ENCODE measurements at places on chromosomes 3 and 15.
A peak's percentile ranks its signal among the peaks of the same experiment; 100 is the strongest.

GRCh38 chr15:93298901-93299300 is 209.9 kb upstream of the RGMA start:
- DNase-seq = no peak

GRCh38 chr3:54344601-54345231 is 222.4 kb downstream of the CACNA2D3 start:
- no peak for DNase-seq

GRCh38 chr3:107142786-107143575 is 234.3 kb upstream of the CCDC54 start:
- no peak for DNase-seq

DNA sequence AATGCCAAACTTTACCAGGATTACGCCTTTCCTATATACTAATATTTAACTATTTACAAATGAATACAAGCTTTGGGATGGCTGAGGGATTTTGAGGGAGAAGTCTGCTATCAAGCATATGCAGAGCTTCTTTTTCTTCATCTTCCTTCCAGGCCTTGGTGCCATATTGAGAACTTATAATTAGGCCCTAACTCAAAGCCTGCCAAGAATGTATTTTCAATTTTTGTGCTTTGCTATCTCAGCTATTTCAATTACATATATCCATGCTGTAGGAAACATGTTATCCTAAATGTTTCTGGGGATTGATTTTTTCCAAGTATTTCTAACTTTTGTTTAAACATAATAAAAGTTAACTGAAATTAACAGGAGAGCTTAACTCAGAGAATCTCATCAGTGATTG is 425.0 kb upstream of the GRM7 start:
- DNase-seq = no peak

DNA sequence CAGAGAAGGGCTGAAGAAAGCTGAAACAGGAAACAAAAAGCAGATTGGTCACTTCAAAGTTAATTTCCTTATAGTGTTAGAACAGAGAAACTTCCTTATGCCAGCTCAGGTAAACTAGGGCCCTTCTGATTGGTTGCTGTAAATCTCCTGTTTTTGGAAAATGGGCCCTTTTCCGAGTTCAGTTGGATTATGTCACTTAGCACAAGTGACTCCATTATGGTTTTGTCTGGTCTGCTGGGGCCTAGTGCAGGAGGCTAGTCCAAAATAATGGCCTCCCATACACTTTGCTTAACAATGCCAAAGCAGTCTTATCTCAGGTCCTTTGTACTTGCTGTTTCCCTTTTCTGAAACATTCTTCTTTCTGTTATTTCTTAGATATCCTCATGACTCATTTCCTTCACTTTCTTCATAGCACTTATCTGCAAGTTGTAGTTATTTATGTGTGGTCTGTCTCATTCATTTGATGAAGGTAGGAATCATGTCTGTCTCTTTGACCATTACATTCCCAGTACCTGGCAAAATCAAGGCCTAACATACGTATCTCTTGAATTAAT is 7.7 kb upstream of the DCP1A start:
- no peak for DNase-seq

DNA sequence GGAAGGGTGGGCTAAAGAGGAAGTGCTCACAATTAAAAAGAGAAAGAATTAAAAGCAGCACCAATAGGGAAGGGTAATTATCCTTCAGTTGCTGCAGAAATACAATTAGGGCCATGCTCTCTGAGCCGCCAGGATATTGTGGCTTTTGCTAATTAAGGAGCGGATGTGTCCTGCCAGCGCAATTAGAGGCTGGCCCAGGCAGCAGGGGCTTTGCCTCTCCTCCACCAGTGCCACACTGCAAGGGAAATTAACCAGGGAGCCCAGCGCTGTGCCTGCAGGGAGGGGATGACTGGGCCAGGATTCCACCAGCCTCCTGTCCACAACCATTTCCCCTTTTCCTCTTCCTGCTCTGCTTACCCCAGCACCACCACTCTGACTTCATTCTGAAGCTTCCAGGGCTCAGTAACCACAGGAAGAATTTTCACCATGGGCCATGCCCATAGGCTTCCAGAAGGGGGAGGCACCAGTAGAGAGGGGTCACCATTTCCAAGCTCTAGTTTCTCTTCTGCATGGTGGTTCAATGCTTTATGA is 10.4 kb upstream of the AEN start:
- DNase-seq = no peak

GRCh38 chr15:27725731-27726130 is 373.4 kb downstream of the OCA2 start:
- DNase-seq = no peak

- DNase-seq = no peak
These were observed 63.6 kb upstream of the MEF2A start for GRCh38 chr15:99502182-99502581.

- no peak for DNase-seq
These were observed 35.7 kb upstream of the ZNF770 start for GRCh38 chr15:35023804-35024203.

GRCh38 chr3:15964605-15965442 is 167.0 kb upstream of the ANKRD28 start:
- DNase-seq = no peak

- DNase-seq = no peak
These were observed 17.8 kb upstream of the ATP13A4 start for GRCh38 chr3:193572426-193572908.

DNA sequence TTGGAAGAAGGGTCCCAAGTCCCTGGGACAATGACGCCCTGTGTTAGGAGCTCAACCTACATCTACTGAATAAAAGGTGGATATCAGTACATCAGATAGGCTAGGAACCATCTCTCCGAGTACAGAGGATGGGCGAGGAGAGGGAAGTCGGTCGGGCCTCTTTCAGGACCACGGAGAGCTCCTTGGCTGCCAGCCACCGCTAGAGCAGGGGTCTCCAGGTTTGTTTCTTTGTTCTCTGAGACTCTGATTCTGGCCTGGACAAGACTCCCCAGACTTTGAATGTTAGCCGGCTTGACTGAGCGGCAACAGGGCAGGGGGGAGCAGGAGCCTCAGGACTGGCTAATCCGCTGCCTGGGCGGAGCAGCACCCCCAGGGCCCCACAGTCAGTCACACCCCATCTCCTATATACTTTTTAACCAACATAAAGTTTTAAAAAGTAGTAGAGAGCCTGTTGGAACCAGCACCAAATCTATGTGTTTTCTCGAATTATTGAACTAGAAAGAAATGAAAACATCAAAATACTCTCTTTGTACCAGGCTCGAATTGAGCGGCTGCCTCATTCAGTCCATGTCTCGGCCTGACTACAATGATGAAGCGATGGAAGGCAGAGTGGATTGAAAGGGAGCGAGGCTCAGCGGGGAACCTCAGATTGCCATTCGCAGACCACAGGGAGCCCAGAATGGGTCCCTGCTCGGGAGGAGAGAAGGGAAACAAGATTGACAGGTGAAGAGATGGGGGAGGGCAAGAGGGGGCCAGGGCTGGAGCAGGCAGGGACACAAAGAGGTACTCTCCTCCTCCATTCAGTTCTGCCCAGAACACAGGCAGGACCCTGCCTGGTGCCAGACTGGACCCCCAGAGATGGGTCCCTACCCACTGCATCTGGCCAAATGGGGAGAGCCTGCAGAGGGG is 131.6 kb downstream of the TPRA1 start:
- no peak for DNase-seq

GRCh38 chr3:62131620-62132019 is 241.7 kb downstream of the FEZF2 start:
- no peak for DNase-seq

- DNase-seq = no peak
These were observed 52.7 kb downstream of the MB21D2 start for GRCh38 chr3:192864941-192865340.

GRCh38 chr3:157099326-157100095 is 60.4 kb downstream of the CCNL1 start:
- no peak for DNase-seq

GRCh38 chr3:80470433-80470832 is 702.6 kb upstream of the ROBO1 start:
- no peak for DNase-seq

GRCh38 chr15:26081758-26082220 is 218.7 kb upstream of the ATP10A start:
- DNase-seq = no peak

DNA sequence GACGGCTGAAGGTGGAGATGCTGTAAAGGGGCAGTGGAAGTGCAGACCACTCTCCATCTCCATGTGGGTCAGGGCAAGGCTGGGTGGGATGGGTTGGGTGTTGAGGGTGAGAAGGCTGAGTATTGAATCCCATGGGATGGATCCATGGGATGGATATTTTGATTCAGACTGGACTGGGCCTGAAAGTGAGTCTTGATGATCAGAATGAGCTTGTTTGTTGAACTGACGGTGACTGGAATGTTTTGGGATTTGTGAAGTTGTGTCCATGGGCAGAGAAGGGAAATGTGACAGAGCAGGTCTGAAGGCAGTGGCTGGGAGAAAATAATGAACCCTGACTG is 49.3 kb downstream of the CHST2 start:
- DNase-seq = no peak

DNA sequence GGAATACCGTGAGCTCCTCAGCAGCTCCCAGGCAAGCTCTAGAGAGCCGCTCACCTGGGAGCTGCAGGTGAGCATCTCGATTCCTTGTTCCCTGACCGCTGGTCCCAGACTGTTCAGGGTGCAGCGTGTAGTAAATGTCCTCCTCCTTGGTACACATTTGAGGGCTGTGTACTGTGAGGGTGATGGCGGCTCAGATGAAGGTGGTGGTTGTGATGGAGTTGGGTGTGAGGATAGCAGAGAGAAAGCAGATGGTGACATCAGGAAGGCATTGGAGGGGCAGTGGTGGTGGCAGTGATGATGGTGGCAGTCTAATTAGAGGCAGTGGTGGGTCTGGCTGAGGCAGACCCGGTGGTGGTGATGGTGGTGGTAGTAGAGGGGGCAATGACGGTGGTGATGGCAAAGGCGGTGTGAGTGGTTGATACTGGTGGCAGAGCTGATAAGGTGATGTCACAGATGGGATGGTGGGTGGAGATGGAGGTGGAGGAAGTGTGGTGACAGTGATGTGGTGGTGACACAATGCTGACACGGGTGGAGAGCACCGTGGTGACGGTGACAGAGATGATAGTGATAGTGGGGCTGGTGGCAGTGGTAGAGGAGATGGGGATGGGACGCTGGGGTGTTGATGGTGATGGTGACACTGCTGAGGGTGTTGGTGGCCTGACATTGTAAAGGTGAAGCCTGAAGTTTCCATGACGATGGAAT is at the start of gene DNAJB8:
Gene DNAJB8, minus strand, starts transcription at position 51 of the 702 bp plus-strand sequence. CDS start 3,645 bp downstream, outside the sequence.
- no peak for DNase-seq

- DNase-seq = no peak
These were observed 62.2 kb downstream of the SUMF1 start for GRCh38 chr3:4404881-4405280.

- DNase-seq = no peak
These were observed 39.8 kb downstream of the TBL1XR1 start for GRCh38 chr3:177157492-177157891.

DNA sequence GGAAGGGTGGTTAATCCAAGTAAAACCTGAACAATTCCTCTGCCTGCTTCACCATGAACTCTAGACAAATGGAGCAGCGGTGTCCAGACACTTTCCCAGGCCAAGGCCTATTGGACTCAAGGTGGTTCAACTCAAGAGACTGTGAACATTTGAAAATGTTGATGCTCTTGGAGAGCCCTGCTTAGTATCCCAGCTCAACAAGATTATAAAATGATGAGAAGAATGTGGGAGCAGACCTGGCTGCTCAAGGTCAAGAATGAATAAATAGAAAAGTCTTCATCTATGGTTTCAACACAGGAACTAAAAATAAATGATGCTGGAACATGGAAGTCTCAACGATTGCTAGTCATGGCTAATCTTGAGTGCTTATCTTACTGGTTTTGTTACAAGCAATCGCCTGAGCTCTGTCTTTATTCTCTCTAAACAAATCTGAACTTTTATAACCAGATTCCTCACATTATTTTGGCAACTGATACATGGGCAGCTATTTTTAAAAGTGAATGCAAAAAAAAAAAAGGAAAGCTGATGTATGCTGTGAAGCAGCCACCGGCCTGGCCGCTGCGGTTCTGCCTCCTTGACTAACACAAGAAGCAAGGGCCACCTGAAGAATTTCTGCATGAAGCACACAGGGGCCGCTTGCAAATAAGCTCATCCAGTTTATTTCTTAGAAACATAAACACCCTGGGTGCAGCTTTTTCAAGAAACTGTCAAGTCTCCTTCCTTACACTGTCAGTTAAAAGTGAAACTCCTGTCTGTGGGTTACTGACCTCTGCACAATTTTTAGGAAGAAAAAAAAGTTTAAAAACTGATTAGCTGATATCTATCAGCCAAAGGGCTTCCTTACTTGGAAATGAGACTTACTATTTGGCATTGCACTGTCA is 120.1 kb upstream of the ARHGEF3 start:
- no peak for DNase-seq

DNA sequence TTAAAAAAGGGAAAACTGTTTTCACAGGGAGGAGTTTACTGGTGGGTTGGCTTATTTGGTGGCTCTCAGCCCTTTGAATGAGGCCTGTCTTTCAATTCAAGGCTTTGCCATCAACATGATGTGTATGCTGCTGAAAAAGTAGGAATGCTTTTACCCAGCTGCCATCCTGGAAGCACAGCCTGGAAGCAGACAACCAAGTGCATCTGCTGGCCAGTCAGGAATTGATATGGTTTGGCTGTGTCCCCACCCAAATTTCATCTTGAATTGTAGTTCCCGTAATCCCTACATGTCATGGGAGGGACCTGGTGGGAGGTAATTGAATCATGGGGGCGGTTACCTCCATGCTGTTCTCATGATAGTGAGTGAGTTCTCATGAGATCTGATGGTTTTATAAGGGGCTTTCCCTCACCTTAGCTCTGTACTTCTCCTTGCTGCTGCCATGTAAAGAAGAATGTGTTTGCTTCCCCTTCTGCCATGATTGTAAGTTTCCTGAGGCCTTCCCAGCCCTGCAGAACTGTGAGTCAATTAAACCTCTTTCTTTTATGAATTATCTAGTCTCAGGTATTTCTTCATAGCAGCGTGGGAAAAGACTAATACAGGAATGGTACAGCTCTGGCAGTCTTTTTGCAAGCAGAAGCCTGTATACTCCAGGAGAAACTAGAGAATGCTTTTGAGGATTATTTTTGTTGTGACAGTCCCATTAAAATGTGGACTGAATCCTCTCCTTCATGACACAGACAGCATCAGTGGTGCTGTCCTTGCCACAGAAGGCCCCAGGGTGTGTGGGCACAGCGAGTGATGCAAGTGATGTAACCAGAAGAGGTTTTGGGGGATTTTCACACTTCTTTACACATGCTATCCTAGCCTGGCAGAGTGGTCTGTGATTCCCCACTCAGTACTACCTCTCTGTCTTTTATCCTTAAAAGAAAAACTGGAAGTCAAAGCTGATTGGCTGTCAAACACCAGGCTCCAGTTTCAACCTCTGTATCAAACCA is 20.0 kb downstream of the PLCL2 start:
- no peak for DNase-seq

- DNase-seq = no peak
These were observed 259.9 kb upstream of the ZPLD1 start for GRCh38 chr3:102174832-102175374.

- no peak for DNase-seq
These were observed 88.6 kb downstream of the GTPBP8 start for GRCh38 chr3:113079218-113079961.

GRCh38 chr15:100338971-100339444 is 2.8 kb downstream of the ADAMTS17 start:
- peak; percentile 35 for DNase-seq

- no peak for DNase-seq
These were observed 77.5 kb upstream of the FBN1 start for GRCh38 chr15:48722764-48723661.

- no peak for DNase-seq
These were observed 44.3 kb downstream of the TRIM69 start for GRCh38 chr15:44780608-44781007.
